Fibroblast of pulmonary artery (primary cell): ENCODE measurements at places on chromosomes 1 and 21.
A peak's percentile ranks its signal among the peaks of the same experiment; 100 is the strongest.

DNA sequence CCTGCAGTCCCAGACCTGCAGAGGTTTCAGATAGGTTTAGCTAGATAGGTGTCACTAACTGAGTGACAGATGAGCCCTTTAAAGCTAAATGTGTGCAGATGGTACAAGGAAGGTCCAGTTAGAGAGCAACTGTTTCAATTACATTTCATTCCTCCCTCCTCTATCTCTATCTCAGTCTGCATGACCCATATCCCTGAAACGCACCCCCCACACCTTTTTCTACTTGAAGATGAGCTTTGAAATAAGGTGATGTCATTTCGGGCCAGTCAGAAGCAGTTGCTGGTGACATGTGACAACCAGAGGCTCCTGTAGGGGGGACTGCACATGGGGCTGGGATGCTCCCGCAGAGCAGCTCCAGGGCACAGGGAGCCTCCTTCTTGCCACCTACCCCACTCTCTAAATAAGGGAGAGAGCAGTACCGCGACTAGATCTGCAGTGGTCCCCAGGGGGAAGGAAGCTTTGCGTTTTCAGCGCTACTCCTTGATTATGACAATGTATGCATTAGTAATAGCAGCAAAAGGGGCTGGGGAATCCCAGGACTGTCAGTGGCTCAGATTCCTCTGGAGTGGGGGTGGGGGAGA lies 4.3 kb downstream of the ATP8B2 start:
- DNase-seq, result no peak

GRCh38 chr21:14878971-14879370 lies 185.8 kb downstream of the NRIP1 start:
- no peak for DNase-seq

DNA sequence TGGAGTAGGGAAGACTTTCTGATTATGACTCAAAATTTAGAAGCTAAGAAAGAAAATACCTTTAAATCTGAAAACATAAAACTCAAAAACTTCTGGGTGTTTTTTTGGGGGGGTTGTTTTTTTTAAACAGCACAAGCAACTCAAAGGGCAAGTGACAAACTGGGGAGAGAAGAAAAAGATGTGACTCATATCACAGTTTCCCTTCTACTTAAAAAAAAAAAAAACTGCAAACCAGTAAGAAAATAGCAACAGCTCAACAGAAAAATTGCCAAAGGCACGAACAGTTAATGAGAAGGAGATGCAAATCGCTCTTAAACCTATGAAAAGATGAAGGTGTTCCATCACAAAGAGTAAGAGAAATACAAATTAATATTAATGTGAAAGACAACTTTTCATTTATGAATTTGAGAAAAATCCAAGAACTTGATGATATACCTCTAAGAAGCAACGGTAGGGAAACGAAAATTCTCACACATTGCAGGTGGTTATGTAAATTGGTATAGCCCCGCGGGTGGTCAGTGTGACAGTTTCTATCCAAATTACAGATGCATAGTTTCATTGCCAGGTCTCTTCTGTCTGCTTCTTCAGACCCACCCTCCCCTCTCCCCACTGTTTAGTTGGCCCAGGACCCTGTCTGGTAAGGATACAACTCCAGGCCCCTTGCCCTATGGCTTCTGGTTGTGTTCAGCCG lies 9.0 kb downstream of the IFNAR2 start:
- DNase-seq, result no peak

- DNase-seq, result peak; percentile 46
Observed at GRCh38 chr1:27563591-27564471, 40.1 kb downstream of the AHDC1 start.

- no peak for DNase-seq
Observed at GRCh38 chr21:40646651-40647050, 200.3 kb downstream of the DSCAM start.

DNA sequence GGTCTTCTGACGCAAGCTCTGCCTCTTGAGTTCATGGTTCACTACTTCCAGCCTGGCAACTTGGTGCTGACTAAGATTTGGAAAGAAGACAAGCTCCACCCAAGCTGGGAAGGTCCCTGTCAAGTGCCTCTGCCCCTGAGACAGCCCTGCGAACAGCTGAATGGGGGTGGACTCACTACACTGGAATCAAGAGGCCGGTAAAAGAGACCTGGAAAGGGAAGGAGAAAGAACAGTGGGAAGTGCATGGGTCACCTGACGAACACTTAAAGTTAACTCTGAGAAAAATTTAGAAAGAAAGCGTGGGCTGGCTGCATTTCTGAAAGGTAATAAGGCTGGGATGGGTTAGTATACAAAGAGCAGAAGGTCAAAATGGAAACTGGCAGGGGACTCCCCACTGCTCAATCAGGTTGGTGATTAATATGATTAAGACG lies 26.1 kb upstream of the ZNF496 start:
- DNase-seq, result peak; percentile 81

DNA sequence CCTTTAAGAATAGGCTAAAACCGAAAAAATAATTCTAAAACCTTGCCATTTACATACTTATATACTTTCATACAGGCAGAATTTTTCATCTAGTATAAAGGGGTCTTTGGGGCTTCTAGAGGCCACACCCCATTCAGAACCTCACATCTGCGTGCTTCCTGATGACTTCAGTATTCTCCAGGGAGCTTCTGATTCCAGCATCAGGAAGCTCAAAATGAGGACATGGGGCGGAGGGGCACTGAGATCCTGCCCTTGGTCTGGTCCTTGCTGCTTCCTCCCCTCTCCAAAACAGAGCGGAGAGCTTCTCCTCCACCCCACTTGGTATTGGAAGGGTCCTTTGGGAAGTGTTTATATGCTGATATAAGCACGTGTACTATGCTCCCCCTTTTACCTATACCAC lies 13.8 kb downstream of the PAX7 start:
- no peak for DNase-seq

GRCh38 chr1:50420689-50421365 lies 2.4 kb downstream of the DMRTA2 start:
- no peak for DNase-seq

- no peak for DNase-seq
Observed at GRCh38 chr1:189513091-189513490, 964.6 kb downstream of the BRINP3 start.

- DNase-seq, result peak; percentile 67
Observed at GRCh38 chr21:35189077-35189863, 140.2 kb upstream of the RUNX1 start.

GRCh38 chr1:184150776-184151531 lies 99.4 kb downstream of the TSEN15 start:
- DNase-seq, result peak; percentile 27

DNA sequence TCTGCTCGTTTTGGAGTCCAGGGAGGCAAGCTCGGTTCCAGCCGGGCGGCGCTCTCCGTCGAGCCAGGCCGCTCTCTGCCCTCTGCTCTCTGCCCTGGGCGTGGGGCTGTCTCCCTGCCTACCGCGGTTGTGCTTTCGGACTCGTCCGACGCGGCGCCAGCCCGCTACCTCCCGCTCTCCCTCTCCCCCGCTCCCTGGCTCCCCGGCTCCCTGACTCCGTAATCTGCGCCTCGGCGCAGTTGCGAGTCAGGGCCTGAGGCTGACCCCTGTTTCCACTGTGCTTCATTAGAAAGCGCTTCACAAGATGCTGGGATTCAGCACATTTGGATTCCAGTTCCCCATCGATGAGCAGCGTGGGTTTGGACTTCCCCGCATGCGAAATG lies 2.2 kb downstream of the SOX13 start:
- DNase-seq, result no peak

GRCh38 chr1:156295391-156295947 lies at the start of gene GLMP:
Gene GLMP (minus strand): TSS chr1:156295679. CDS start chr1:156295645, 34 bp downstream.
- DNase-seq, result peak; percentile 80

GRCh38 chr1:25468033-25468432 lies 37.3 kb downstream of the MACO1 start:
- DNase-seq, result peak; percentile 84

DNA sequence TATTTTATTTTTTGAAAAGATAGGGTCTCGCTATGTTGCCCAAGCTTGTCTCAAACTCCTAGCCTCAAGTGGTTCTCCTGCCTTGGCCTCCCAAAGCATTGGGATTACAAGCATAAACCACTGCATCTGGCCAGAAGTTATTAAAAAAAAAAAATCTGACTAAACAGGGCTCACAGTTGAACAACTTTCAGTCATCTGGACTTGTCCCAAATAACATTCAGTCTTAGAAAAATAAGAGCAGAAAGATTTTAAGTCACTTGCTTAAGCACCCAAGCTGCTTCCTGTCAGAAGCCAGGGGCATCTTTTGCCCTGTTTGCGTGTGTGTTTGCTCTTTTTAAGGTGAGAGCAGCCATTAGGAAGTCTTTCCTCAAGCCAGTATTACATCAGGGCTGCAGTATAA lies 286.8 kb downstream of the LMO4 start:
- DNase-seq, result no peak

- DNase-seq, result no peak
Observed at GRCh38 chr1:118201524-118201923, 16.5 kb upstream of the SPAG17 start.

- DNase-seq, result peak; percentile 53
Observed at GRCh38 chr1:12501661-12502060, 116.3 kb downstream of the DHRS3 start.

- no peak for DNase-seq
Observed at GRCh38 chr1:198638441-198638840, 399 bp upstream of the PTPRC start.

GRCh38 chr1:180103819-180104218 lies 50.9 kb upstream of the QSOX1 start:
- DNase-seq, result no peak

GRCh38 chr1:51061231-51061918 lies 40.7 kb upstream of the C1orf185 start:
- no peak for DNase-seq

DNA sequence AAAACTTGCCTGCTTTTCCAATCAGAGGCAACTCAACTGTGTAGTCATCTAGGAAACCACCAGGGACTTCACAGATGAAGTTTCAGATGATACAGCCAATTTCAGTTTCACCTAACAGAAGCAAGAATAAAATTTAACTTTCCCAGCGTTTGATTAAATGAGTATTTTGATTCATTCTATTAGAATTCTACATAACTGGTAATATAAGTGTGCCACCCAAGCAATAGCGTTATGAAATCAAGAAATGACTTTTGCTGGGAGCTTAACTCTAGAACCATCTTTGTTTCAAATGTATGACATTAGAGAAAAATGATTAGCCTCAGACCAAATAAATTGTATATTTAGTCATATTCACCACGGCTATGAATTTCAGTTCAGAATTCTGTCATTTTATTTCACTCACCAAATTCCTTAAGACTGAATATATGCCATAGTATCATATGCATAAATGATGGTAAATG lies 239.3 kb downstream of the NRIP1 start:
- DNase-seq, result no peak

DNA sequence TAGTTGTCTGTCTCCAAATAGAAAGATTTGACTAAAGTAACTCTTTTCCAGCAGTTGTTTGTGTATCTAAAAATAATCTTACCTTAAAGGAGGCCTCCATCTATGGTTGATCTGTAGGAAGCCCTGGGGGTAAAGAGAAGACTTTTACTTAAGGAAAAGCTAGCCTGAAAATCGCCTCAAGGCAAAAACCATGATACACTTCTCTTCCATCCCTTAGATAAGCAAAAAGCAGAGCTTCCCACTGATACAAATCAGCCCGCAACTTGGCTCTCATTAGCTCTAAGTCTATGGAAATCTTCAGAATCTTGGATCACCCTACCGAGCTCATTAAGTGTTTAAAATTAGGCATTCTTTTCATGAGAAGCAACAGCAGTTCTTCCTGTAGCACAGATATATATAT lies 576.9 kb upstream of the PTBP2 start:
- no peak for DNase-seq

DNA sequence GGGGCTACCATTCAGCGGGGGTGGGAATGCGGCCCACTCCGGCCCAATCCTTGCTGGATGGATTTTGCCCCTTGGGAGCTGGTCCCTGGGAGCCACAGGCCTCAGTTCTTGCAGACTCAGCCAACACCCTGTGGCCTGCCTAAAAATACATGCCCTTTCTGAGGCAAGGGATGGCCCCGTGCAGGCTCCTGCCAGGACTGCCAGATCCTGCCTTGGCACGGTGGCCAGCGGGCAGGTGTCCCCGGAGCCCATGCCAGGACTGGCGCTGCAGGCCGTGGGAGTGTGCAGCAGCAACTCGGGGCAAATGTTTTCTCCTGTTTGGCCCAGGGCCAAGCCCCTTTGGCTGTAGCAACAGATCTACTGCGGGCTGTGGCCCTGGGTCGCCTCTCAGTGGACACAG lies 1.6 kb upstream of the PANK4 start:
- DNase-seq, result no peak

GRCh38 chr1:11384170-11384554 lies 94.8 kb upstream of the DISP3 start:
- DNase-seq, result no peak

GRCh38 chr1:44060830-44061267 lies 29.6 kb upstream of the SLC6A9 start:
- DNase-seq, result no peak

DNA sequence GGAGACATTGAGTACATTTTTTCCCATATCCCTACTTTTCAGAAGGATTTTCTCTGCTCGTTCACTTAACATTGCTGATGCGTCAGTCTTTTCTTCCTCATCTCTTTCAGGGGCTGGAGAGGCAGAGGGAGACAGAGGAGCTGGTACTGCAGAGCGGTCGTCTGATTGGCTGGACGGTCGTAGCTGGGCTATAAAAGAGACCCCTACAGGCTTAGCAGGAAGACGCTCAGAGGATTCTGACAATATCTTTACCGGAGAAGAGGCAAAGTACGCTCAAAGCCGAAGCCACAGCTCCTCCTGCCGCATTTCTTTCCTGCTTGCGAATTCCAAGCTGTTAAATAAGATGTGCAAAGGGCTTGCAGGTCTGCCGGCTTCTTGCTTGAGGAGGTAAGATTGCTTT lies at the start of gene RGS4:
TSS of gene RGS4 (plus strand) at position 220 of the 400 bp plus-strand sequence. CDS start at position 344, 124 bp downstream.
- peak; percentile 98 for DNase-seq

DNA sequence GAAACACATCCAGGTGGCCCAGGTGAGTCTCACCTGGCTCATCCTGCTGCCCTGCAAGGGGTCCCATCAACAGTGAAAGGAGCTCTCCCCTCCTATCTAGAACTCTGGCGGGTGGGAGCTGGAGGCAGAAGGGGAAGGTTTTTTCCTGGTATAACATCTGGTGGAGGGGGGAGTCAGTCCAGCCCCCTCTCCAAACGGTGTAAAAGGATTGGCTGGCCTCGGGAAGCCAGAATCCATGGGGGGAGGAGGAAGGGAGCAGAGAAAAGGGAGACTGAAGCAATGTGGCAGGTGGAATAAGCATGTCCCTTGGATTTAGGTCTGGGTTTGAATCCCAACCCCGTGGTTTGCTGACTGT lies 1.2 kb upstream of the CAMK2N1 start:
- no peak for DNase-seq

- peak; percentile 22 for DNase-seq
Observed at GRCh38 chr21:37199057-37199924, 67.8 kb downstream of the VPS26C start.
